ENCODE measurements at places on chromosomes 5 and 9. TPM values are rescaled to one million over a fixed set of nuclear protein-coding genes. Genes with fewer than 3 reads are reported as not detected.

The SAXO1 gene
- under 0.01 TPM for total RNA-seq

The CDC25C gene
- 0.69 TPM for total RNA-seq

The POU4F3 gene
- total RNA-seq, result 0.10 TPM

The ZNF474 gene
- total RNA-seq, result 0.26 TPM

The DND1 gene
- 0.13 TPM for total RNA-seq

The SPATA31E1 gene
- not detected for total RNA-seq

The CCL27 gene
- 0.17 TPM for total RNA-seq

The MARCOL gene
- not detected for total RNA-seq

The PRRX2 gene
- total RNA-seq, result 17.9 TPM
